Cerebellar nuclear complex (tissue), 1 donor: ENCODE measurements at places on chromosomes 4 and X.

GRCh38 chr4:81492606-81493230, 21.0 kb upstream of the RASGEF1B start:
- no peak for DNase-seq

DNA sequence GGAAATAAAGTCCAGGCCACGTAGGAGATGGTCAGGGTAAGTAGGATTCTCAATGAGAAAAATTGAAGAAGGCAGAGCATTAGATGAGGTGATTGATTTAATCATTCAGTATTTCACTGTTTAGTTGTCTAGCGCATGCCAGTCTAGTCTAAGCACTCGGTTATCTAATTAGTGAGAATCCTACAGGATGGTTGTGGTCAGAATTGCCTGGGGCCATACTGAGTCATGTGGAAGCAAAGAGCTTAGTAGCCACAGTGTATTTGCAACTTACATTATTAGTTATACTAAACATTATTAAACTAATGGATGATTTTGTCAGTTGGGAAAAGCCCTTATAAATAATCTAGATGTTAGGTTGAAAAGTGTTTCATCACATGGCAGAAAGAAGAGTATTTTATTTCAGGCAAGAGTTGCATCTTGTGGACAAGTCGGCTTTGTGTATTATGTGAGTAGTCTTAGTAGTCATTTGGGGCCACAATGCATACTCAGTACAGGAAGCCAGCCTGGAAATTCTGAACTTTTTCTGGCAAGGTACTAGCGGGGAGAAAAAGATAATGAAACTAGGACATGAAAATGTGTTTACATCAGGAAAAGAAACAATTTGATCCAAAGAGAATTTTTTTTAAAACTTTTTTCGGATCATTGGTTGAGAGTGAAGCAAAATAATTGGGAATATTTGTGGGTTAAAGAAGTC, 31.9 kb downstream of the CPEB2 start:
- no peak for DNase-seq

DNA sequence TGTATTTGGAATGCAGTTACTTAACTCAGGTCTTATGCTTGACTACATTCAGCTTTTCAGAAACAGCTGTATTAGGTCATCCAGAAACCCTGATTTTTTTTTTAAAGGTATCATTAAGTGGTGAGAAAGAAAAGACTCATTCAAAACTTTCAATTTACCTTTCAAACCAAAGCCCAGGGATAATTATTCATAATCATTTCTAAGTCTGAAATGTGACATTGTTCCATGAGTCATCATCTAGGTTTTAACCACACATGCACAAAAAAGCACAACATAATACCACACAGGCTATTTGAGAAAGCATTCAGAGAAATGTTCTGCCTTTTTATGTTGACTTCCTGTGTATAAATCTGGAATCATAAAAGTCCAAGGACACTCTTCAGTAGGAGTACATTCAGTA, 288.2 kb downstream of the IL1RAPL2 start:
- DNase-seq: no peak

- no peak for DNase-seq
These were observed 81.1 kb upstream of the CT45A1 start for GRCh38 chrX:135632353-135632752.

DNA sequence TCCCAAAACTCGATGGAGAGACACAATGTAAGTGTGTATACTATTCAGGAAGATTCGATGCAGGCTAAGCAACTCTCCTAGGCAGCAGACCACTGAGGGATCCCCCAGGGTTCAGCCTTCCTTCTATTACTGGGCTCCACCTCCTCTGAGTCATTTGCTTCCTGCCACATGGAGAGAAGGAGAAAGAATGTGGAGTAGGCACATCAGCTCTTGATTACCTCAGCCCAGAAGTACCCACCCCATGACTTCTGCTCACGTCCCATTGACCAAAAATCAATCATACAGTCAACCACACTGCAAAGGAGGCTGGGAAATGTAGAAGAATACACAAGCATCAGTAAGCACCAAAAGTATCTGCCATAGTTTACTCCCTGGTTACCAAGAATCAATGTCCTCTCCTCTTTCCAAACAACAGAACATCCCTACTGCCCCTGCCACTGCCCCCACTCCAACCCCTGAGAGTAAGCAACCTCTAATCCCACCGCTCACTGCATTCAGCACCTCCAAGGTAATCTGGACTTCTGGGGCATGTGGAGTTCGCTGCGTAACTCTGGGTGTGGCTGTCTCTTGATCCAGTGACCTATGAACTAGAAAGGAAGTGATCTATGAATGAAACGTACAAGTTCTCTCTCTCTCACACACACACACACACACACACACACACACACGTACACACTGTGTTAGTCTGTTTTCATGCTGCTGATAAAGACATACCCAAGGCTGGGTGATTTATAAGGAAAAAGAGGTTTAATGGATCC, 91.2 kb upstream of the C1QTNF7 start:
- no peak for DNase-seq

GRCh38 chr4:146381263-146381872, 140.4 kb downstream of the SLC10A7 start:
- no peak for DNase-seq

DNA sequence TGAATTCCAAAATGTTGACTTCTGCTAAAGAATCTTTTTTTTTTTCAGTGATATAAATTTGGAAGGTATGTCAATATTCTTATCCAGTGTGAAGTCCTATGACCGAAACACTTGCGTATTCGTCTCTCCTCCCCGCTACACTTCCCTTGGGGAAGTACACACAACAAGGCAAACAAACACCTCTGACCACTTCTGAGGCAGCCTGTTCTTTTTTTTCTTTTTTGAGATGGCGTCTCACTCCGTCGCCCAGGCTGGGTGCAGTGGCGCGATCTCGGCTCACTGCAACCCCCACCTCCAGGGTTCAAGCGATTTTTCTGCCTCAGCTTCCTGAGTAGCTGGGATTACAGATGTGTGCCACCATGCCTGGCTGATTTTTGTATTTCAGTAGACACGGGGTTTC, 78.1 kb upstream of the DHRSX start:
- DNase-seq: no peak

DNA sequence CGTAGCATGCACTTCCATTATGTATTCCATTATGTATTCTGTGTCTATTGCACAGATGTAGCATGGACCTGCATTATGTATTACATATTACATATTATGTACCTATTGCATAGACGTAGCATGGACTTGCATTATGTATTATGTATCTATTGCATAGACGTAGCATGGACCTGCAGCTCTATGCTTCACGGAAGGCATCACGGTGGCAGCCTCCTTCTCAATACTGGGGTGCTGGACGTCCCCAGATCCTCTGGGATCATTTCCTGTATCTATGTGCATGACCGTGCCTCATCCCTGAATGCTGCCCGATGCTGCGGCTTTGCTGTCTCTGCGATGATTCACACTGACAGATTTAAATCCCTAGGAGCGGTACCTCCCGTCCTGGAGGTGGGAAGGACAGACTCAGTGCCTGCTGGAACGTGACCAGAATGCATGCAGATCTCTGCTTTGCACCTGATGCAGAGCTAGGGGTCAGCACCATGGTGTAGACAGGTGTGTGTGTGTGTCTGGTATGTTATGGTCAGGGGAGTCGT, 317.5 kb downstream of the DHRSX start:
- DNase-seq: no peak

GRCh38 chr4:172124656-172125308, 311.6 kb downstream of the GALNTL6 start:
- DNase-seq: no peak

DNA sequence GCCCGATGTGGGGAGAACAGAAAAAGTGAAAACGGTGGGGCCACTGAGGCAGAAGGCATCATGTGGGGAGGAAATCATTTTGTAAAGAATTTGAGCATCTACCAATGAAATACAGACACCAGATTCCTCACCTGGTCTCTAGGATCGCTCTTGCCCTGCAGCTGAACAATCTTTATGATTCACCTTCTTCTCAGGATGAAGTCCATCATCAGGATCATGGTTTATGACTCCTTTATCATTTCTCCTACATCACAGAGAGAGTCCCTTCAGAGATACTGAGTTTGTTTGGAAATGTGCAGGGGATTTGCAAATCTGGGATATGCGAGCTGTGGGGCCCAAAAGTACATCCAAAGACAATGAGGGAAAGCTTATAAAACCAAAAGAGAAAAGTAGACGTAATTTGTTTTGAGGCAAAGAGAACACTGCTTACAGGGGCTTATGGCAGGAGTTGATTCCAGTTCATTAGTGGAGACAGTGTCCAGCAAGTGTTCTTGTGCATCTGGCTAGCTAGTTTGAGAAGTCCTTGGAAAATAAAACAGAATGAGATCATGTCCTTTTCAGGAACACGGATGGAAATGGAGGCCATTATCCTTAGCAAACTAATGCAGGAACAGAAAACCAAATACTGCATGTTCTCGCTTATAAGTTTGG, 15.3 kb upstream of the ANXA5 start:
- DNase-seq: no peak

- no peak for DNase-seq
These were observed 71.1 kb downstream of the MID1 start for GRCh38 chrX:10549280-10549679.

DNA sequence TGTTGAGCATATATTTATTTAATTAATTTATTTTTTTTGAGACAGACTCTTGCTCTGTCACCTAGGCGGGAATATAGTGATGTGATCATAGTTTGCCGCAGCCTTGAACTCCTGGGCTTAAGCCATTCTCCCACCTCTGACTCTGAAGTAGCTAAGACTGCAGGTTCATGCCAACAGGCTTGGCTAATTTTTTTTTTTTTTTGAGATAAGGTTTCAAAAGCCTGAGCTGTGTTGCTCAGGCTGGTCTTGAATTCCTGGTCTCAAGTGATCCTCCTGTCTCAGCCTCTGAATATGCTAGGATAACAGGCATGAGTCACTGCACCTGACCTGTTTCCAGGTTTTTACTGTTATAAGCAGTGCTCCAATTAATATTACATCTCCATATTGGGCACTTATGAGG, 4.8 kb downstream of the ADD1 start:
- no peak for DNase-seq

- DNase-seq: no peak
These were observed 348.3 kb downstream of the ARHGAP24 start for GRCh38 chr4:85823295-85823694.

DNA sequence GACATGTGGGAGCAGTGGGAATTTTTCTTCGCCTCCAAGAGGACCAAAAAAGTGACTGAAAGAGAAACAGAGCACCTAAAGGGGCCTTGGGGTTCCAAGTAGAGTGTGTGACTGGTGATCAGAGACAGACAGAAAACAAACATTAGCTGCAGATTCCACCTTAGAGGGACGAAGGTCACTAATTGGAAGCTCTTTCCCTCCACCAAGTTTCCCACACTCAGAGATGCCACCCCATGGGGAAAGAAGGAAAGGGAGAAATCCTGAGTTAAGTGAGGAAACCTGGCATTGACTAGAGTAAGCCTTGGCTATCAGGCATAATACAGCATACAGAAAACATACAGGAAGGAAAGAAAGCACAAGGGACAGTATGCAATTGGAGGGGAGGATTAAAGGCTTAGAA, 90.9 kb downstream of the HNRNPD start:
- DNase-seq: no peak

DNA sequence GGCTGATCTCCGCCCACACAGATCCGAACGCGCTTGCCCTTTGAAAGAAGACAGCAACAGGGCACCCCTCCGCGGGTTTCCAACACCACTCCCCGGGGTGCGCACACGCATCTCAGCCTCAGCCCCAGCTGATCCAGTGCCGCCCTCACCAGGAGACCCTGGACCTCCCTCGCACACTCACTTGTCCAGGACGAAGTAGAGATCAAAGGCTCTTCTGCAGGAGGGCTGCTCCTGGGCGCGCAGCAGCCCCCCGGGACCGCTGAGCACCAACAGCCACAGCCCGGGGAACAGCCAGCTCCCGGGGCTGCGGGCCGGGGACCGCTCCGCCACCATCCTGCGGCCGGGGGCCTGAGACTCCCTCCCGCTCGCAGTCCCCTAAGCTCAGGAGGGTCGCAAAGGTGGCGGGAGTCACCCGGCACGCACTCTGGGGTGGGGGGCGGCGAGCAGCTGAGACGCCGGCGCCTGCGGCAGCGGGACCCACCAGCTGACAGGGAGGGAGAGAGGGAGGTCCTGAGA, 743 bp downstream of the ANTXR2 start:
- no peak for DNase-seq

- no peak for DNase-seq
These were observed 125.5 kb downstream of the OPHN1 start for GRCh38 chrX:68307769-68308168.

- DNase-seq: no peak
These were observed 27.1 kb upstream of the STBD1 start for GRCh38 chr4:76279462-76279861.

DNA sequence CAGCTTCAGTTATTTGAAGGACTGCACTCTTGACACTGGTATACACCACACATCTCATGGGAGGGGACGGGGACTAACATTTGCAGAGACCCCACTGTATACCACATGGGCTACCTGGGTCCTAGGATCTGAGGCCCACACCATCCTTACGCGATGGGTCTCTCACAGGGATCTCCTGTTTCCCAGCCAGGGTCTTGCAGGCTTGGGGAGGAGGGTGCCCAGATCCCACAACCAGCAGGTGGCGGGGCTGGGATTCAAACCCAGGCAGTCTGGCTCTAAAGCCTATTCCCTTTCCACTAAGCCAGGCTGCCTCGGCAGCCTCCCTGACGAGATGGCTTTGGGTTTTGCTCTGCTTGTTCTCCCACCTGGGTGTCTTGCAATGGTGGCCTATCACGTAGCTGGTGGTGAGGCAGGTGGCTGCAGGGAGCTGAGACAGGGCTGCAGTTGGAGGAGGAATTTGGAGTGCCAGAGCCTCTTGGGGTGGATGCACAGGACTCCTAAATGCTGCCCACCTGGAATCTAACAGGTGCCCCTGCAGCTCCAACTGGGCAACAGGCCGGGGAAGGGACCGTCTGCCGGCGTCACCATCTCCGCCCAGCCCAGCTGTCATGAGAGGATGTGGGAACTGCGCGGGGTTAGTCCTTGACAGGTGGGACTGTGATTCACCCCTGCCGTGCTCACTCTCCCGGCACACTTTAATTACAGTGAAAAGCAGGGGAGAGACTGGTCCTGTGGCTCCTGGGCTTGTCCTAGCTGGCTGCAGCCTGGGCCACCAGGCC, 110.7 kb downstream of the PSAPL1 start:
- peak; percentile 64 for DNase-seq

DNA sequence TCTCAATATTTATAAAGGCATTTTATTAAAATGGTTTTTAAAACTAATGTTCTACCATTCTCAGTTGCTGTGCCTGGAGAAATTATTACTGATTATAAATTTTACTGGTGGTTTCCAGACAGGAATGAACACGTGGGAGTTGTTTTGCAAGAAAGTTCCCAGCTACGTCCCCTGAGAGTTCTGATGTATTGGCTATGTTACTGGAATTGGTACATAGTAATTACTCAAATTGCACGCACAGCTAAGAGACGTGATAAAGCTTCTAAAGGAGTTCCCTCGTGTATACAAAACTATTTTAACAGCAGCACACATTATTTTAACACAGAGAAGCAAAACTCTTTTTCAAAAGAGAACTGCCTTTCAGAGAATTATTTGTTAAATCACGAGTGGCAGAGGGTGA, 292.2 kb downstream of the NLGN4X start:
- no peak for DNase-seq

- no peak for DNase-seq
These were observed 127.1 kb downstream of the SHROOM3 start for GRCh38 chr4:76562161-76562560.
